ENCODE measurements at places on chromosomes 13 and 19. TPM values are rescaled to one million over a fixed set of nuclear protein-coding genes. Genes with fewer than 3 reads are reported as not detected.

Gene ETV2
- 1.7 TPM for polyA plus RNA-seq

Gene NLRP7
- not detected for polyA plus RNA-seq

Gene ZNF837
- 0.56 TPM for polyA plus RNA-seq

Gene TINCR
- 2.6 TPM for polyA plus RNA-seq

Gene KLK13
- 1.3 TPM for polyA plus RNA-seq

Gene CATSPERD
- not detected for polyA plus RNA-seq

Gene CPB2
- polyA plus RNA-seq: not detected

Gene CADM4
- polyA plus RNA-seq: 7.1 TPM

Gene CHST8
- polyA plus RNA-seq: 0.91 TPM

Gene EDDM13
- polyA plus RNA-seq: 1.2 TPM

All from adipose tissue (tissue), 3 donors.